ENCODE measurements at places on chromosomes 5 and 9. TPM values are rescaled to one million over a fixed set of nuclear protein-coding genes. Genes with fewer than 3 reads are reported as not detected.

DNA sequence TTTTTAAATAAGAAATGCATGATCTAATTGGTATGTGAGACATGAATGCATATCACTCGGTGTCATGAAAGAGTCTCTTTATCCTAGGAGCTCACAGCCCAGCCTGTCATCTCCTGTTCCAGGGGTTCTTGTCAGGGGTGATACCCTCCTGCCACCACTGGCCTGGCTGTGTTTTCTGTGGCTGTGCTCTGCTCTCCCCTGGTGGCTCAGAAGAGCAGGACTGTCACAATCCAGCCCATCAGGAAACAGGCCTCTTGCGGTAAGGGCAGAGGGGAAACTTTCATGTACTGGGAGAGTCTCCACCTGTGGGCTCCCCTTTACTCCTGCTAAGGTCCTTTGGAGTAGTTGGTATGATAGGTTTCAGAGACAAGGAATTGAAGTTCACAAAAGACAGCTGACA is 240.2 kb upstream of the GLRA1 start:
- no peak for DNase-seq

DNA sequence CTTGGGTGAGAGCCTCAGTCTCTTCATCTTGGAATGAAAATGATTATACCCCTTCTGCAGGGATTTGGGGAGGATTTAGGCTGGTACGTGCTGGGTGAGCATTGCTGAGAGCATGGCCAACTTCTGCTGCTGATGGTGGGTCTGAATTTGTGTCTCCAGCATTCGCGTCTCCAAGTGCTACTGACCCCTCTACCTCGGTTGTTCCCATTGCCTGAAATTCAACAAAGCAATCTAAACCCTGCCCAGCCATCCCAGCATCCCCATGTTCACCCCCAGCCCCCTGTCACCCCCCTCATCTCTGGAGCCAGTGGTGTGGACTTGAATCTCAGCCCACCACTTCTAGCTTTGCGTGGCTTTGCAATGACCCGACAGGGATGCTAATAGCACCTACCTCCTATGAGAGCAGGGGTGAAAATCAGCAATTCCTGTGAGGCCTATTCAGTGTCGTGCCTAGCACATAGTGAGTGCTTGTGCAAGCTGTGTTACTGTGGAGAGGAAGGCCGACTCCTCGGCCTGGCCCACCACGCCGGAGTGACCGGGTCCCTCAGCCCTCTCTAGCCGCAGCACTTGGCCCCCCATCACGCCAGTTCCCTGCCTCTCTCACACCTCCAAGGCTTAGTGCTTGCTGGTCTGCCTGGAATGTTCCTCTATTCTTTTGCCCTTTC is 43.4 kb upstream of the SH3PXD2B start:
- DNase-seq, result no peak

- DNase-seq, result no peak
Measured at GRCh38 chr5:144638787-144639186, 468.1 kb downstream of the KCTD16 start.

DNA sequence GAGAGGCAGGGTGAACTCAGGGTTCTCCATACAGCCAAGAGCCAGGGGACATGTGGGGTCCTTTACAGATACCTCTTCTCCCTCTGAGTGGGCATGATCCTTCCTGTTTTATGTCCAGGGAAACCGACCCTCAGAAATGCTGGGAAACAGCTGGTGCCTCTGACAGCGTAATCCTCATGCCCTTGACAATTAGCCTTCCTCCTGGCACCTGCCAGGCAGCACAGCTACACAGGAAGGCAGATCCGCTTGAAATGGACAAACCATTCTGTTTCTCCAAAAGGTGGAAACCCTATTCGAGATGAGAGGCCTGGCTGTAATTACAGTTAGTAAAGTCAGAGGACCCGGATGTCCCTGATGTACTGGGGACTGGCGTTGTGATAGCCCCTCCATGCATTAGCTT is 7.2 kb downstream of the ERGIC1 start:
- DNase-seq, result no peak

DNA sequence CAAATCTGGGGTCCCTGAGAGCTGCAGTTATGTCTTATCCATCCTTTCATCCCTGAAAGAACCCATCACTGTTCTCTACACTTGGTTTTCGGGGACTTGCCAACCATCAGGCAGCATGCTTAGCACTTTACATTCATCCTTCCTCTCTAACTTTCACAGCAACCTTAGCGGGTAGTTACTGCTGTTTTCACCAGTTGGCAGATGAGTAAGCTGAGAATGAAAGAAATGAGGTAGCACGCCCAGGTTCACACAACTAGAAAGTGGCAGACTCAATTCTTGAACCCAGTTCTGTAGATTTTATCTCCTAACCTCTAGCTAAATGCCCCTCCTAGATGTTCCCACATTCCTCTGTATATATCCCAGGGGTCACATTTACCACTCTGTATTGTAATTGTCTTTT is 342.0 kb upstream of the WWC1 start:
- no peak for DNase-seq

DNA sequence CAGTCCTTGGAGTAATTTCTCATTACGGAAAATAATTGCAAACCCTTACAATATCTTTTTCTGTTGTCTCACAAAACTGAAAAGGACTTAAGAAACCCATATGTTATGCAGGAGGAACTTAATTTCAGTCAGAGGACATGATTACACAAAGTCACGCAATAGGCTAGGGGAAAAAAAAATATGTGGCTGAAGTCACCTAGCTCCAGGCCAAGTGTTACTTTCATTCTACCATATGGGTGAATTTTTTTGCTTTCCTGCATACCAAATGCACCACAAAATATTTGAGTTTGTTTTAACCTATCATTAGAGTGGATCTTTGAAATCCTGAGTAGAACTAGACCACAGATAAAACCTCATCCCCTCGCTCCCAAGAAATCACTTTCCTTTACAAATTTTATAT is 523.5 kb downstream of the CAAP1 start:
- DNase-seq, result no peak

DNA sequence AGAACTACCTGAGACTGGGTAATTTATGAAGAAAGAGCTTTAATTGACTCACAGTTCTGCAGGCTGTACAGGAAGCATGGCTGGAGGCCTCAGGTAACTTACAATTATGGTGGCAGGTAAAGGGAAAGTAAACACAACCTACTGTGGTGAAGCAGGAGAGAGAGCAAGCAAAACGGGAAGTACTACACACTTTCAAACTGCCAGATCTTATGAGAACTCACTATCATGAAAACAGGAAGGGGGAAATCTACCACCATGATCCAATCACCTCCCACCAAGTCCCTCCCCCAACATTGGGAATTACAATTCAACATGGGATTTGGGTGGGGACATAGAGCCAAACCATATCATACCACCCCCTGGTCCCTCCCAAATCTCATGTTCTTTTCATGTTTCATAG is 58.7 kb upstream of the GPR151 start:
- DNase-seq, result no peak

EQTN gene
- 0.40 TPM for polyA plus RNA-seq

TXNDC8 gene
- polyA plus RNA-seq, result not detected

C9orf43 gene
- polyA plus RNA-seq, result 0.91 TPM

ZNF879 gene
- 7.0 TPM for polyA plus RNA-seq

DMGDH gene
- 13.1 TPM for polyA plus RNA-seq
